ENCODE measurements at places on chromosomes 7 and 10.

- no peak for DNase-seq
Measured at GRCh38 chr10:78927257-78927995, 141.3 kb upstream of the ZMIZ1 start.

DNA sequence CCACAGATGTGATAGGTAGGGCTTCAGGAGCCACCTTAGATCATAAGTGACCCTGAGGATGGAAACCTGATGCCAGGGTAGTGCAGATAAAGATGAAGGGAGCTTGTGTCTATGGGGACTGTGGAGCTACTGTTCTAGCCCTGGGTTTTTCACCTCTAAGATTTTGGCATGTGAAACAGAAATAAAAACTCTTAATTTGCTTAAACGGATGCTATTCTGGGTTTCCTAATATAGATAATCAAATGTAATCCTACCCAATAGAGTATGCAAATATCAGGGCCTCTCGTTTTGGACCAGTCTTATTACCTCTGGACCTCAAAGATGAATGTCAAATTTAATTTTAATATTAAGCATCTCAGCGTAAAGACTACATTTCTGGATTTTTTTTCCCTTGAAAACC is 49.3 kb downstream of the ABCB4 start:
- no peak for DNase-seq

DNA sequence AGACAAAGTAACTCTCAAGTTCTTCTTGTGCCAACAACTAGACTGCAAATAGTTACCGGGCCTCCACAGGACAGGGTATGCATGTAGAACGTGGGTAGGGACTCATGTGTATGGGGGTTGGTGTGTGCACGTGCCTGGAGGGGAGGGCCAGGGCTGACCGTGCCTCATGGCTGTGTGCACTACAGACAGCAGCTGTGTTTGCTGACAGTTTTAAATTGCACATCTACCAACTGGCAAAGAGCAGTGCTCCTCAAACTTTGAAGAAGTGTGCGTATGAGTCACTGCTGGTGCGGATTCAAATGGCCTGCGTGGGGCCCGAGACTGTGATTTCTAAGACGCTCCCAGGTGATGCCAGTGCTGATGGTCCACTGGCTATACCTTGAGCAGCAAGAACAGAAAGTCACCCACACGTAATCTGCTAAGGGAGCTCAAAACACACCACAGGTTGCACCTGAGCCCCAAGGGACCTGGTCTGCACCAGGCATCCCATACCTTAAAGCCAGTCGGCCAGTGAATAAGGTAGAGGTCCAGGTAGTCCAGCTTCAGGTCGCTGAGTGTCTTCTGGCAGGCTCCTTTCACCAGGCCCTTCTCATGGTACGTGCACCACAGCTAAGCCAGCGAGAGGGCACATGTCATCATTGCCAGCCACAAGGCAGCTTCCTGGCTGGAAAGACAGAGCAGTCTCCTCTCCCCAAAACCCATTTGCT is 8.5 kb downstream of the AKR1B1 start:
- DNase-seq = no peak

- peak; percentile 68 for DNase-seq
Measured at GRCh38 chr7:2517678-2518507, 1.7 kb upstream of the LFNG start.

- no peak for DNase-seq
Measured at GRCh38 chr10:45053569-45054100, 52.9 kb downstream of the ZNF22 start.
